Thymus (tissue), 14 donors: ENCODE measurements at places on chromosomes 11 and 22. TPM values are rescaled to one million over a fixed set of nuclear protein-coding genes. Genes with fewer than 3 reads are reported as not detected.

The HBD gene
- 1.1 TPM for total RNA-seq

The HSPA8 gene
- total RNA-seq: 1,679 TPM

GRCh38 chr11:45262900-45263299 lies 23.2 kb downstream of the SYT13 start:
- DNase-seq: no peak
- H3K4me3 ChIP-seq: no peak overlapping the region
- H3K27me3 ChIP-seq: peaks cover 3% of the 10 kb centered on the region

DNA sequence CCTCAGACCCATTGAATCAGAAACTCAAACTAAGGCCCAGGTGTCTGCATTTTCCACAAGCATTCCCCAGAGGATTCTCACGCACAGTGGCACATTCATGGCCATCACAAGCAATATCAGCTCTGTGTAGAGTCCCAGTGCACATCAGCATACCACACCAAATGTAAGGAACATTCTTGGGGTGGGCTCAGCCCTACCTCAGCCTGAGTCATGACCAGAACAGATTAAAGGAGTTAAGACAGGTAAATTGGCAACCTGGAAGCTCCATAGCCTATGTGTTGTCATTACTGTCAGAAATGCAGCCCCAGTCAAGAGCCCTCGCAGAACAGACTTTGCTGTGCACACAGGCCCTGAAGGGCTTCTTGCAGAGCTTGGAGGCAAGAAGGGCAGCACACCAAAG lies 53.1 kb downstream of the OPCML start:
- no peaks in the 10 kb centered on the region for H3K4me1 ChIP-seq
- H3K4me3 ChIP-seq: no peak overlapping the region
- no peaks in the 10 kb centered on the region for H3K36me3 ChIP-seq
- H3K27me3 ChIP-seq: no peaks in the 10 kb centered on the region

DNA sequence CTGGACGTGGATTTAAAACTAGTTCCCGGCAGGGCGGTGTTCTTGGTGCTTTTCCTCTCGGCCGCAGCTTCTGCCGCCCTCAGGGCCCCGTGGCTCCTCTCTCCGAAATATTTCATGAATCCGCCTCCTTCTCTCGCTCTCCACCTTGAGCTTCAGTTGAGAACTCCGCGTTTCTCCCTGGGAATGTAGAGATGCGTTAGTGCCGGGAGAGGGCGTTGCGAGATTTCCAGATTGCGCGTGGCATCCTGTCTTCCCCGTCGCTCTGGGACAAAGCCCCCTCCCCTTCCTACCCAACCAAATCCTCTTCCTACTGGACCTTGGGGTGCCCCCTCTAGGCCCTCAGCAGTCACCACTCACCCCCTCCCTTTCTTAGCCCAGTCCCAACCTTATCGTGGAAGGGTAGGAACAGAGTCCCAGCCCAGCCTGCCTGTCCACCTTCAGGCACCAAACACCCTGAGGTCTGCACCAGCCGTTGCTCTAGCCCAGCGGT lies 15.5 kb upstream of the RAC2 start:
- H3K4me3 ChIP-seq: no peak overlapping the region
- H3K27me3 ChIP-seq: no peaks in the 10 kb centered on the region
- peaks cover 16% of the 10 kb centered on the region for H3K4me1 ChIP-seq
- H3K36me3 ChIP-seq: no peaks in the 10 kb centered on the region
- H3K27ac ChIP-seq: no peak overlapping the region

DNA sequence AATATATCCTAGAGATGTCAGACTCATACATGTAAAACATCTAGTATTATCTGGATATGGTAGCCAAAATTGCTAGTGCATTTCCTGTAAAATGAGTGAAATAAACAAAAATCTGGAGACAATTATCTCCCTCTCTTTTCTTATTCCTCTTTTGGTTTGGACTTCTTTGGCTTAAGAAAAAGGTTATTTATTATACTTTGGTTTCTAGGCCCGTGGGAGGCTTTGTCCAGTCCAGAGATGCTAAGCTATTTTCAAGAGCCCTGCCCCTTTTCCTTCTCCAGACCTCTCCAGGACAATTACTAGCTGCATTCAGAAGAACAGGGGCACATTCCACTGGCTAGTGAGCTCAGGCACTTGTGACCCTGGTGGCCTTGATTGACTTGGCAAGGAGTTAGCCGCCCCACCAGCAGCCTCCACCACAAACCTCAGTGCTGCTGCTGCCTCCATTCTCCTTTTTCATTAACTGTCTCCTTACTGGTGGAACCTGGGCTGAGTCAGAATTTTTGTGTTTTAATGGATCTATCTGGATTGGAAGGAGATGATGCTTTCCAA lies 747.3 kb upstream of the TENM4 start:
- no peak for DNase-seq
- H3K4me1 ChIP-seq: no peaks in the 10 kb centered on the region
- H3K27me3 ChIP-seq: no peaks in the 10 kb centered on the region
- H3K27ac ChIP-seq: no peak overlapping the region

DNA sequence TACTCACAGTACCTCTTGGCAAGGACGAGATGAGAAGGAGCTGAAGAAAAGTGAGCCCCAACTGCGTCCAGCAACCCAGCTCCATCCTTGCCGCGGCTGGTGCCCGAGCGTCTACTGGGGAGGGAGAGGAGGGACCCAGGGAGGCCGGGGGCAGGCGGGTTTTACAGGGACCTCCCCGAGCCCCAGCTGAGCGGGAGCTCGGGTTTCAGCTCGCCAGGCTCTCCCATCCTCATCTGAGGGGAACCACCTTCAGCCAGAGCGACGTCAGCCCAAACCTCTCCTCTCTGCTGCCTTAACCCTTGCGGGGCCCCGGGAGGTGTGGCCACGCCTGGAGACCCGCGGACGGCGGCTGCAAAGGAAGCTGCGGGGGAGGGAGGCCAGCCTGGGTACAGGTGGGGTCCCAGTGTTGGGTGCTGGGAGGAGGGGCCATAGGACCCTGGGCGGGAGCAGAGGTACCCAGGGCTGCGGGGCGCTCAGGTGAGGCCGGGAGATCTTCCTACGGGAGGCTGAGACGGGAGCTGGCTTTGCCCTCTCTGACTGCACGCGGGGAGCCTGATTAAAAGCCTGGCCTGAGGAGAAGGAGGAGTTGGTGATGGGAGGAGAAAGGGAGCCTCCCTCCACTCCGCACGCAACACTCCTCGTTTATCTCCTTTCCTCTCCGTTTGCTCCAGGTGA lies at the start of gene PAMR1:
TSS of gene PAMR1 (minus strand) at position 116 of the 675 bp plus-strand sequence. CDS start at position 85, 31 bp downstream.
- DNase-seq: no peak
- H3K4me3 ChIP-seq: peak within 1 kb of the TSS; percentile 10
- H3K27ac ChIP-seq: no peak within 1 kb of the TSS
- H3K27me3 ChIP-seq: peaks cover 7% of the 10 kb centered on the region

DNA sequence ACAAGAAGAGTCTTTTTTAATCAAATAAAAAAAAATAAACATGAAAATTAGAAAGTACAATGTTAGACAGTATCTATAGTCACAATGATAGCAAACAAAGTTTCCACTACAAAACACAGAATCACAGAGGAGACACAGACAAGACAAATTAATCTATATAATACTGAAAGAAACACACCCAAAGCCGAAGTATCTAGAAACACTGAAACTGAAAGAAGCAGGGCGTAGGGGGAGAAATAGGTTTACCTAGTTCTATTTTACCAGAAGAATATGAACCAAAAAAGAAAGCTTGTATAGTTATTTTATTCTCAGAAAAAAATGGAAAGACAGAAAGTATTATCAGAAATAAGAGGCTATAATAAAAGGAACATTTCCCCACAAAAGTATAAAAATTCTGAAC lies 27.1 kb upstream of the NUP50 start:
- no peak overlapping the region for H3K4me3 ChIP-seq
- no peak overlapping the region for H3K27ac ChIP-seq
- H3K27me3 ChIP-seq: no peaks in the 10 kb centered on the region
- peaks cover 19% of the 10 kb centered on the region for H3K36me3 ChIP-seq
